ENCODE measurements at places on chromosomes 16 and 17.

DNA sequence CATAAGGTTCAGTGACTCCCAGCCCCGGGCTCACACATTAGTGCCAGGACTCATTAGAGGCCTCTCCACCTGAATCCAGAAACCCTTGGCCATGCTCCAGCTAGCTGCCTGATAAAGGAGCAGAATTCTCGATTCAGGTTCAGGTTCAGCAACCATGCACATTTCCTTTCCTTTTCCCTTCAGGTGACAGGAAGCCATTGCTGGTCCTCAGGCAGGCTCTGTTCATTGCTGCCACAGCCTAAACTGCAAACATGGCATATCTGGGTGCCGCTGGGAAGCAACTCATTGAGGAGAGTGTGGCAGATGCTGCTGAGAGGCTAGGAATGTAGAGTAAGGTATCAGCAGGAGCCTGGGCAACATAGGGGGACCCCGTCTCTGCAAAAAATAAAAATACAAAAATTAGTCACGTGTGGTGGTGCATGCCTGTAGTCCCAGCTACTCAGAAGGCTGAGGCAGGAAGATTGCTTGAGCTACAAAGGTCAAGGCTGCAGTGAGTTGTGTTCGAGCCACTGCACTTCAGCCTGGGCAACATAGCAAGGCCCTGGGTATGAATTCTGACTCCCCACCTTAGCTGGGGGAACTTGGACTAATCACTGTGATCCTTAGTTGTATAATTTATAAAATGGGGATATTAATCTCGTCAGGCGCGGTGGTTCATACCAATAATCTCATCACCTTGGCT, 28.7 kb downstream of the ARL4D start:
- DNase-seq: no peak

DNA sequence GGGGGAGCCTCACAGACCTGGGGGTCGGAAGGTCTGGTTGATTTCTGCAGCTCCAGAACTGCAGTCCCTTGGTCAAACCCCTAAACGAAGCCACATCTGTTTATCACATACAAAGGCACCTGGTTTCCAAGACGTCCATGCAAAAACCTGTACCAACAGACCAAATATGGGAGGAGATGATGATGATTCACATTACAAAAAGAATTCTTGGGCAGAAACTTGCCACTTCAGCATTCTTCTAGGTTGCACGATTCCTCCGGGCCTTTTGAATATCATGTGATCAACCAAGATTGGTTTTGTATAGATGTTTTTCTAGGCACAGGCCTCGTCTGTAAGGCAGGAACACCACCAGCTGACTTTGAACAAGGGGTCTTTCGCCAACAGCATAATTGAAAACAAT, 466.3 kb downstream of the SOX9 start:
- no peak for DNase-seq

GRCh38 chr17:76700270-76700616, 10.5 kb downstream of the MXRA7 start:
- DNase-seq: no peak

DNA sequence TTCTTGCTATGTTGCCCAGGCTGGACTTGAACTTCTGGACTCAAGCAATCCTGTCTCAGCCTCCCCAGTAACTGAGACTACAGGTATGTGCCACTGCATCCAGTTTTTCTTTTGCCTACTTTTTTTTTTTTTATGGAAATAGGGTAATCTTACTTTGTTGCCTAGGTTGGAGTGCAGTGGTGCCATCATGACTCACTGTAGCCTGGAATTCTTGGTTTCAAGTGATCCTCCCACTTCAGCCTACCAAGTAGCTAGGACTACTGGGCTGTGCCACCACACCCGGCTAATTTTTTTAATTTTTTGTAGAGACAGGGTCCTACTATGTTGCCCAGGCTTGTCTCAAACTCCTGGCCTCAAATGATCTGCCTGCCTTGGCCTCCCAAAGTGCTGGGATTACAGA, 10.0 kb downstream of the LRRC36 start:
- DNase-seq: no peak

- DNase-seq: no peak
Measured at GRCh38 chr17:58081646-58082340, 1.4 kb upstream of the DYNLL2 start.

- no peak for DNase-seq
Measured at GRCh38 chr17:37764383-37764782, 19.5 kb upstream of the HNF1B start.

DNA sequence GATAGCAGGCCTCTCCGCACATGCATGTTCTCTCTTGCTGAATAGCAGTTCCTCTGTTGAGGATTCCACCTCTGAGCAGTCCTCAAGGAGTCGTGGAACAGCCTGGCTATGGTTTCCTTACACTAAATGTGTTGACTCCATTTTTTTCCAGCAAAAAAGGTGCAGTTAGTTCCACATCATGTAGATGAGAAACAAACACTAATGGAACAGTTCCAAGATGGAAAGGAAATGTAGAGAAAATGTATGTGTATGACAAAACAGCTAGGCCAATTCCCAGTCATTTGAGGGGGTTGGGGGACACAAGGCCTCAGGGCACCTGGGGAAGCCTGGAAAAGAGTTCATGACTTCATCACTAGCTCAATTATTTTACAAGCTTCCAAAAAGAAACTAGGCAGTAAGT, 90.0 kb downstream of the CFDP1 start:
- no peak for DNase-seq

DNA sequence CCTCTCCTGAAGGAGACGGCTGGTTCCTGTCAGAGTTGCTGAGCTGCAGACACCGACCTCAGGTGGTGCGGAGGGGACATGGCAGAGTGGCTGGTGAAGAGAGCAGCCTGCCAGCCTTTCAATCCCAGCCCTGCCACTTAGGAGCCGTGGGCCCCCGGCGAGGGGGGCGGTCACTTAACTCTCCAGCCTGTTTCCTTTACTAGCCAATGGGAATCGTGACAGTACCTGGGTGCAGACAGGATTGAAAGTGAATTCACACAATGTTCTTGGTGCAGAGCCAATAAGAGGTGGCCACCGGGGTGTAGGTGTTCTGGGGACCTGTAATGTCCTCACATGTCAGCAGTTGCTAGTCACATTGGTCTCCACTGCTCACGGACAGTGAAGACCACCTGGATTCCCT, 13.5 kb downstream of the ACE start:
- no peak for DNase-seq
